H7 (cell line): ENCODE measurements at places on chromosomes 12 and 14. TPM values are rescaled to one million over a fixed set of nuclear protein-coding genes. Genes with fewer than 3 reads are reported as not detected.
A peak's percentile ranks its signal among the peaks of the same experiment; 100 is the strongest.

DNA sequence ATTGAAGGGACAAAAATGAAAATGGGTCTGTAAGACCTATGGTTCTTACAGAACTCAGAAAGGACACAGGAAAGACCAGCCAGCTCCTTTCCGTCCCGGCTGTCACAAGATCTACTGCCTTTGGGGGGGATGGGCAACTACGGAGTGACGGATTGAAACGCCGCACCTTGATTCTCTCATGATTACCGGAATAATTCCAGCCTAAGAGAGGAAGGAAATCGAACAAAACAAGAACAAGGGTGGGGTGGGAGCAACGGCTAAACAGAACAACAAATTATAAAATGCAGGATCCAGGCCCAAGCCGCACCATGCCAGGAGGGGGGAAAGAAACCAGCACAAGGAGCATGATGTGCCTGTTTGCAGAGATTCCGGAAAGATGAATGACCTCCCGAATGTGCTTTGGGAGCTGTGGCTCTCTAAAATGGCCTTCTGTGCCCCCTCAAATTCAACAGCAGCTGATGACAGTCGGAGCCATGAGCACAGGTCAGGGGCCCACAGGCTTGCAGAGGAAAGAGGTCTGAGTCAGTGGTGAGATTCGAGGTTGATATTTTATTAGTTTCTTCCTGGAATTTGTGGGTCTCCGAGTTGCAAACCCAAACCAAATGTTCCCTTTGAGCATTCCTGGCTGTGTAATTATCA lies 72.1 kb downstream of the SPRING1 start:
- DNase-seq = peak; percentile 37

DNA sequence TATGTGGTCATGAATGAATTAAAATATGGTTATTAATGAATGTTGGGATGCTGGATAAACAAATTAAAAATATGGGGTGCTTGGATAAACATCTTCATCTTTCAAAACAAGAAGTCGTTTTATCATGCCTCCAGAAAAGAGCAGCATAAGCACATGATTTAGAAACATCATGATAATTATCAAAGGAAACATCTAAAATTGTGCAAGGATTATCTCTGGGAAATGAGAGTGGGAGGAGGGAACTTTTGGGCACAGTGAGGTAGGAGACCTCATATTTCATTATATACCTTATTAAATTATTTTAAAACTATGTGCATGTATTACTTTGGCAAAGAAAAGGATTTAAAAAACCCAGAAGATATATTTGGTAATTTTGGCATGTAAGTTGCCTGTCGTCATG lies 8.9 kb downstream of the C3AR1 start:
- DNase-seq = no peak

DNA sequence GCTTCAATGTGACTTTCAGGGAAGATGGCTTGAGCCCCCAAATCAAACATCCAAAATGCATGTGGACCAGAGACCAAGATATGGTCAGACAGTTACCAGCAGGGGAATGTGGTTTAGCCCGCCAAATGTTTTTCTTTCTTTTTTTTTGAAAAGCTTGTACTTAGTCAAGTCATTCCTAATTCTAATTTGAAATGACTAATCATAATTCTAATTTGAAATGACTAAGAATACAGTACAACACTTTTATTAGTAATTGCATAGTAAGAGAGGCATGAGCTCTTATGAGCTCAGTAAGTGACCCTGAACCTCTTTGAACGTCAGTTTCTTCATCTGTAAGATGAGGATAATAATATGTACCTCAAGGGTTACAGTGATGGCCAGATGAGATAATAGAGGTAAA lies 72.4 kb downstream of the HECTD4 start:
- DNase-seq = no peak

GRCh38 chr12:28602786-28603185 lies 412.5 kb downstream of the CCDC91 start:
- no peak for DNase-seq

GRCh38 chr14:23077962-23078361 lies 17.0 kb downstream of the ACIN1 start:
- no peak for DNase-seq

DNA sequence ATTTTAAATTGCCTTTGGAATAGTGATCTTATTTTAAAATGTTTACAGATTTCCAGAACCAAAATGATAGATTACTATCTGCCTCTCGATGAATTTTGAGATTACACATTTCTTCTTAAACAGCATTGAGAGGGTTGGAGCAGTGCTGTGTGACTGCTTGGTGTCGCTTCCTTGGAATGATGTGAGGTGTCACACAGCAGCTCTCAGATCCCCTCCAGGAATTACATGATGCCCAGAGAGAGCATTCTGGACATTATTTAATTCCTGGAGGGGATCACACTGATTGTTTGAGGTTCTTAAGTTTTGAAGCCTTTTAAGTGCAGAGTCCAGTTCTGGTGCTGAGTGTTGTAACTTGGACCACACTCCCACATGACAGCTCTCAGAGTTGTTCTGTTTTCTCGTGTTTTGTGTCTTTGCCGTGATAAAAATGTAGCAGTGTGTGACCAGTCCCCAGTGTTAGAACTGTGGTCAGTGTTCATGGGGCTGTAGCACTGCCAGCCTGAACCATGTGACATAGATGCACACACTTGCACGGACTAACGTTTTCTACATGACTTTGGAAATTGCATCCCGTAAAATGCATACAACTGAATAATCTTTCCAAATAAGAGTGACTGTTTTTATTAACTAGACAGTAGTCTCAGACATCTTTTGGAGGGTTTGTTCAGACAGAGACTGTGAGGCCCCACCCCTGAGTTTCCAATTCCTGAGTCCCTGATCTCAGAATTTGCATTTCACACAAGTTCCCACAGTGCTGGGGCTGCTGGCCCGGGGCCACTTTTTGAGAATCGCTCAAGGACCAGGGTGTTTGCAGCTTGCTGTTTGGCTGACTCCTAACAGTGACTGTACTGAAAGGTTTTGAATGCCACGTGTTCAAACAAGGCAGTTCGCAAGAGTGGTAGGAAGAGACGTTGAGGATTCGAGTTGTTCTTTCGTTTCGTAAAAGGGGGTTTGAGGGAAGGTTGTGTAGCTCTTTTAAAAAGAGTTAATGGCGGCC lies 26.0 kb downstream of the XRCC3 start:
- DNase-seq = no peak

The ASCL1 gene
- total RNA-seq = 0.07 TPM in 1 of 2 replicates, not detected in the other
